Left lung (tissue), 14 donors: ENCODE measurements at places on chromosomes 3 and 15.

DNA sequence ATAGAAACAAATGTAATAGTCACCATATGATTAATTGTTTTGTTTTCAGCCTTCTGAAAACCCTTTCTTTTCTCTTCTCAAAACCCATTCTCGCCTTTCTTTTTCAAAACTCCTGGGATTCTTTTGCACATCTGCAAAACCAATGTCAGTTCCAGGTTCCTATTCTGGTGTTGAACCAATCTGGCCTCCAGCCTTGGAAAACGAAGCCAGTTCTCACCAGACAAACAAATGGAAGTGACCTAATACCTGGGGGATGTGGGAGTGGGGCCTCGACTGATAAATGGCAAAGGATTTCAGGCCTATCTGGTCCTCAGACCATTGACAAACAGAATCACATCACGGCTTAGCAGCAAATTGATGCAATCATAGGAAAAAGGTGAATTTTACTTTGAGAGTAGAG, 73.0 kb downstream of the COL8A1 start:
- no peak for DNase-seq

DNA sequence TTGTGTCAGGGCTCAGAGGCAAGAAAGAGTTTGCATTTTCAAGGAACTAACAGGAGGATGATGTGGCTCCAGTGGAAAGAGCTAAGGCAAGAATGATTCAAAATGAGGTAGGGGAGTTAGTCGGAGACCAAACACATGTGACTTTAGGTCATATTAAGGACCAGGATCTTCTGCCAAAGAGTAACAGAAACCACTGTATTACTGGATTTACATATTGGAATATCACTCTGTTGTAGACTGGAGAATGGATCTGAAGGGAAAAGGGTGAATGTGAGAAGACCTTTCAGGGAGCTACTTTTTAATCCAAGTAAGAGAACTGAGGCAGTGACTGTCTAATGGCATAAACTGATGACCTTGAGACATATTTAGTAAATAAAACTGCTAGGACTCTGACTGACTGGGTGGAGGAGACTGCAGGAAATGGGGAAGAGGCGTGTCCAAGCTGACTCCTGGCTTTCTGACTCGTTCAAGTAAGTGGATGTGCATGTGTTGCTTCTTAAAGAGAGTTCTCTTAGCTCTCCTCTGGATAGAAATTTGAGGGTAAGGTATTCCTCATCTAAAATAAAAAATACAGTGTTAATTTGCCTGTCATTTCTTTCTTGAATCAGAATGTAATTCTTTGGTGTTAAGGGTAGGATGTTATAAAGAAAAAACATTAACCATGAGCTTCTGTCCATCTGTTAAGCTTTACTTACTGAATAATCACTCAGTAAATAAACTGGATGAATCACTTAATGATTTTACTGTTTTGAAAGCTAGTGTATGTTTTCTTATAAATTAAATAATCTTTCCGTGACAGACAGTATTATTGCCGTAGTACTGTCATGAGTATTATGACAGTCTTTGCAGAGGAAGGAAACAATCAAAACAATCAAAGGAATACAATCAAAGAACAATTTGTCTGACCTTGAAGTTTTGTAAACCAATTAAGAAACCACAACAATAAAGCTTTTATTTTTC, 58.3 kb upstream of the CFAP20DC start:
- no peak for DNase-seq

DNA sequence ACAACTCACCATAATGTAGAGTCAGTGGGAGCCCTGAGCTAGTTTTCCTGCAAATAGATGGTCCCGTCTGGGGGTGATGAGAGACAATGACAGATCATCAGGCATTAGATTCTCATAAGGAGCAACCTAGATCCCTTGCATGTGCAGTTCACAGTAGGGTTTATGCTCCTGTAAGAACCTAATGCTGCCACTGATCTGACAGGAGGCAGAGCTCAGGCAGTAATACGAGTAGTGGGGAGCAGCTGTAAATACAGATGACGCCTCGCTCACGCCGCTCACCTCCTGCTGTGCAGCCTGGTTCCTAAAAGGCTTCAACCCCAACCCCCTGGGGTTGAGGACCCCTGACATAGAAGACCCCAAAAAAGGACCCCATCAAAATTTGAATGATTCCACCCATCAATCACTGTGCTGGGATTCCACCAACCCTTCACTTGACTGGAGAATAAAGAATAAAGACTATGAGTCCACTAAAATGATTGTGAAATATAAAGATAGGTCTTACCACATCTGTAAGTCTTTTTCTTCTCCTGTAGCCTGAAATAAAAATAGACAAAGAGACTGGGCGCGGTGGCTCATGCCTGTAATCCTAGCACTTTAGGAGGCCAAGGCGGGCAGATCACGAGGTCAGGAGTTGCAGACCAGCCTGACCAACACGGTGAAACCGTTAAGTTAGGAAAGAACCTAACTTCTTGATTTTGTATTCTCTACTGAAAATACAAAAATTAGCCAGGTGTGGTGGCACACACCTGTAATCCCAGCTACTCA, 9.9 kb upstream of the UBL7 start:
- DNase-seq: no peak

DNA sequence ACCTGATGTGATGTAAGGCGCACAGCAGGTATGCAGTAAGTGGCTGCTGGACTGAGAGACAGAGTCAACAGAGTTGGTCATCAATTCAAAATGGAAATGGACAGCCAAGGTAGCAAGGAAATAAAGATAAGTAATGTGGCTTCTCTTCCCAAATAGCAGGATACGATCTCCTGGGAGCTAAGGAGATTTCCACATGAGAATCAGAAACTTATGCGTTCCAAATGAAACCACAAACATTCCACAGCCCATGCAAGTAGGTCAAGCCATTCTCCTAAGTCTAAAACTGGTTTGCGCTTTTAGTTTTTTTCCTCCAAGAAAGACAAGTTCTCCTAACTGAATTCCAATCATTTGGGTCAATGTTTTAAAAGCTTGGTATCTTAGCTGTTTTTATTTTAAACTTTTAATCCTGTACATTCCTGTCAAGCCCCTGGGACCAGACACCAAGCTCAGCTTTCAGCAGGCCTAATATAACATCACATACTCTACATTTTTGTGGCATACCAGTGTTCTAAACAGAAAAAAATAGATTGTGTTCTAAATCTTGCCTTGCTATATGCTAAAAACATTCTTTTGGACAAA, 73.7 kb upstream of the TSPAN3 start:
- DNase-seq: no peak

GRCh38 chr3:138539352-138539751, 54.7 kb downstream of the CEP70 start:
- DNase-seq: no peak

- DNase-seq: no peak
These were observed 16.8 kb downstream of the IGDCC4 start for GRCh38 chr15:65405791-65406423.

- DNase-seq: no peak
These were observed 105.5 kb upstream of the ICE2 start for GRCh38 chr15:60584355-60584998.

GRCh38 chr15:49235446-49236124, 65.5 kb downstream of the GALK2 start:
- peak; percentile 85 for DNase-seq

- DNase-seq: no peak
These were observed 39.8 kb downstream of the HCN4 start for GRCh38 chr15:73328981-73329380.

GRCh38 chr3:59644479-59645402, 594.9 kb upstream of the CFAP20DC start:
- no peak for DNase-seq

DNA sequence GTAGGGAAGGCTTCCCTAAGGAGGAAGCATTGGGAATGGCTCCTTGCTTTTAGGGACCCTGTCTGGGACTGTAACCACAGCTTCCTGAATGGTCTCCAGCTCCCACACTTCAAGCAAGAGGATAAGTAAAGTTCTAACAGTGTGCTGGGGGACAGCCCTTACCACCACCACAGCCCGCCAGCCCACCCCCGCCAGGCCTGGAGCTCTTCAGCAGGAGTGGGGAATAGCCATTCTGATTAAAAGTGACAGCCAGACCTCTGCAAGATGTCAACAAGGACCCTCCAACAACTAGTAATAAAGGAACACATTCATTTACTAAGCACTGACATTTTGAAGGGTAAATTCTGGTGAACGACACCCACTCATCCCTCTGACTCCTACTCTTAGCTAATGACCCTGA, 49.4 kb downstream of the CPN2 start:
- no peak for DNase-seq

DNA sequence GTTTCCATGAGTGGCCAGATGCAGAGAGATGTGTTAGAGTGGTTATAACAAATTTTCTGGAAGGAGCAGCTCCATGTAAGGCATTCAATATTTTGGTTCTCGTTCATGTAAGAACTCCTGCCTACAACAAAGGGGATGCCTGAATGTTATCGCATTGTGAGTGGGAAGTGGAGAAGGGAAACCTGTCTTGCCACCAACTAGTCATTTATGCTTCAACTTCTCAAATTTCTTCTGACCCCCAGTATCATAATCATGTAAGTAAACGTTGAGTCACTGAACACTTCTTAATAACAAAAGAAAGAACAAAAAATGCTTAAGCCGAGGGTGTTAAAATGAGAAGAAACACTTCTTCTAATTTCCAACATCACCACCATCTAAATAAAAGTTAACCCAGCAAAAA, 62.0 kb upstream of the MRPL3 start:
- no peak for DNase-seq

DNA sequence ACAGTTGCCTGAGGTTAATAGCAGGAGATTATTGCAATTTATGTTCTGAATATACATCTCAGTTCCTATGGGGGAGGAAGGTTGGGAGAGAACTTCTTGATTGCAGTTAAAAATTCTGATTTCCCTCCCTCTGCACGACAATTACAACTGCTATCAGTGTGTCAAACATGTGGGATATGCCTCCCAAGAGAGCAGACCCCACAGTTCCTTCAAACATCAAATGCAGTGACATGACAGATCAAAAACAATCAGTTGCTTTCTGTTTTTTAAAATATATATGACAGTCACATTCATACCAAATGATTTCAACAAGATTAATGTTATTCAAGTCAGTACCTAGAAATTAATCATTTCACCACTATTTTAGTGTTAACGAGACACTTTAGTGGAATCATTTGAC, 639.0 kb downstream of the EDEM1 start:
- DNase-seq: no peak

- DNase-seq: no peak
These were observed 6.2 kb downstream of the HHLA2 start for GRCh38 chr3:108302570-108302969.

- no peak for DNase-seq
These were observed 17.0 kb downstream of the CA12 start for GRCh38 chr15:63364399-63365272.

GRCh38 chr3:69115731-69116130, 6.7 kb downstream of the LMOD3 start:
- DNase-seq: no peak

DNA sequence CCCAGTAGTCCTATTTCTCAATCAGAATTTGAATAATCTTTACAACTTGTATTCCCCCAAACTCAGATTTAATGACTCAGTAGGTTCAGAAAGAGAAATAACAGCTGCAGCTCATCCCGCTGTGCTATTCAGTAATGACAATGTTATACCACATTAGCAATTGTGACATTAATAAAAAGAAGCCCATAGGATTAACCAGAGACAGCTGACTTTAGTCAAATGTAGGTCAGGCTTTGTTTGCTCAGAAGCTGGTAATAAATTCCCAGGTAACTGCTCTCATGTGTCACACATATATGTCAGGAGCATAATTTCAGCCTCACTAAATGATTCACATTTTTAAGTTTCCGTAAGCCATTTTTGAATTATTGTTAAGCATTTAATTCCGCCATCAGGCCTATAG, 222.0 kb upstream of the UBE2E2 start:
- DNase-seq: no peak

DNA sequence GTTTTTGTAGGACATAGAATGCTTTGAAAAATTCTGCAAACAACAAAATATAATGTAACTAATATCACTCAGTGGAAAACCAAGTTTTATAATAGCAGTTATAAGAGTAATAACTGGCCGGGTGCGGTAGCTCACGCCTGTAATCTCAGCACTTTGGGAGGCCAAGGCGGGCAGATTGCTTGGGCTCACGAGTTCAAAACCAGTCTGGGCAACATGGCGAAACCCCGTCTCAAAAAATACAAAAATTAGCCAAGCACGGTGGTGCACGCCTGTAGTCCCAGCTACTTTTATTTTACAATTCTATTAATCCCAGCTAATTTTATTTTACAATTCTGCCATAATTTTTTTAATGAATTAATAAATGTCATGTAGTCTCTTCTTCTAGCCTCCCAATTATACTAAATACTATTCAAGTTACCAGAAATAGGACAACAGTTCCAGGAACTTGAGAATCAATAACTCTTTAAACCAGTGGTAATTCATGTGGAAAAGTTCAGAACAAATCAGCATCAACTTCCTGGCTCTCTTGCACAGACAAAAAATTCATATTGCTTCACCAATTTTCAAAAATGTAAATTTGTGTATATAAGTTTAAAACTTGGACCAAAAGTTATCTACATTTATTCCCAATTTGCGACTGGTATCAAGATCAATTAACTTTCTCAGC, 2.2 kb downstream of the DENND4A start:
- no peak for DNase-seq

GRCh38 chr15:32824777-32825176, 107.0 kb downstream of the GREM1 start:
- DNase-seq: no peak

- DNase-seq: no peak
These were observed 157.2 kb upstream of the MITF start for GRCh38 chr3:69582044-69582443.

DNA sequence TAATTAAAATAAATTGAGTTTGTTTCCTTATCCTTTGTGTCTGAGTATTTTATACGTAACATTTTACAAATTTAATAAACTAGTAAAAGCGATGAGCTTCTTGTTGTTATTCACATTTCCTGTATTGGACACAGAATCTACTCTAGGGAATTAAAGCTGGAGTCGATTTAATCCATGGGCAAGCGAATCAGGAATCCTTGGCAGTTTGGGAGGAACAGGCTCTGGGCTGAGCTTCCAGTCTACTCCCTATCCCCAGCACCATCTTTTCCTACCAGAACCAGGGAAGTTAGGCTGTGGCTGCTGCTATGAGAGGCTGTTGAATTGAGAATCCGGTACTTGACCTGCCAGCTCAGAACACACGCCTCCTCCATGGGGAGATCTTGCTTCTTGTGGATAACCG, 437.3 kb upstream of the TPM1 start:
- DNase-seq: no peak
